ENCODE measurements at places on chromosomes 7 and 10.
A peak's percentile ranks its signal among the peaks of the same experiment; 100 is the strongest.

- no peak for DNase-seq
Observed at GRCh38 chr10:16348891-16349290, 87.9 kb upstream of the PTER start.

- peak; percentile 16 for DNase-seq
Observed at GRCh38 chr7:1854866-1855724, 185.0 kb downstream of the ELFN1 start.

DNA sequence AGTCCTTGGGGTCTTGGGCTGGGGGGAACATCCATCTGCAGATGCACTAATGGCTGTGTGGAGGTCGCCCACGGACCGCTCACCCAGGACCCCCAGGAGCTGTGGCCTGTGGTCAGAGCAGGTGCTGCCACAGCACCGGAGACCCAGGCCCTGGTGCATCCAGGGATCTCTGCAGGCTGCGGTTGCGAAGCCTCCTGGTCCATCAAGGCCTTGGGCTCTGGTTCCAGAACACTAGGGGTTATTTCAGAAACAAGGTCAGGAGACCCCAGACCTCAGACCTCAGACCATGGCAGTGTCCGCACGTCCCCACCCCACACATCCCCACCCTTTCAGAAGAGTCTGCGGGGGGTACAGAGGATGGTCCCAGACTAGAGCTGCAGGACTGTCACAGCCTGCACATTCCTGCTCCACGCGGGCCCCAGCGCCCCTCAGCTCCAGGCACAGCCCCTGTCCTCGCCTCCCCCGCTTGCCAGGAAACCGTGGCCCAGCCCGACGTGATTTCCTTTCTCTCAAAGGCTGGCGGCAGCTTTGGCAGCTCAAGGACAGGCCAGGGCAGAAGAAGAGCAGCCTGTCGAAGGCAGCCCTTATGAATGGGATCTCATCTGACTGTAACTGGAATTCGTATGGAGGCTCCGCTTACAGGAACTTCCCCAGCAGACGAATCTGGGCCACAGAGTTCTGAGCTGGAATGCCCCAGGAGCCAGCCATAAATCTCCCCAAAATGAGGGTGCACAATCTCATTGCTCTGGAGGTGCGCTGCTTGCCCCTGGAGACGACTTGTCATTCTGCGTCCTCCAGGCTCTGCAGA is 136.2 kb upstream of the RET start:
- peak; percentile 9 for DNase-seq

GRCh38 chr10:92572362-92573090 is 1.4 kb downstream of the IDE start:
- no peak for DNase-seq

DNA sequence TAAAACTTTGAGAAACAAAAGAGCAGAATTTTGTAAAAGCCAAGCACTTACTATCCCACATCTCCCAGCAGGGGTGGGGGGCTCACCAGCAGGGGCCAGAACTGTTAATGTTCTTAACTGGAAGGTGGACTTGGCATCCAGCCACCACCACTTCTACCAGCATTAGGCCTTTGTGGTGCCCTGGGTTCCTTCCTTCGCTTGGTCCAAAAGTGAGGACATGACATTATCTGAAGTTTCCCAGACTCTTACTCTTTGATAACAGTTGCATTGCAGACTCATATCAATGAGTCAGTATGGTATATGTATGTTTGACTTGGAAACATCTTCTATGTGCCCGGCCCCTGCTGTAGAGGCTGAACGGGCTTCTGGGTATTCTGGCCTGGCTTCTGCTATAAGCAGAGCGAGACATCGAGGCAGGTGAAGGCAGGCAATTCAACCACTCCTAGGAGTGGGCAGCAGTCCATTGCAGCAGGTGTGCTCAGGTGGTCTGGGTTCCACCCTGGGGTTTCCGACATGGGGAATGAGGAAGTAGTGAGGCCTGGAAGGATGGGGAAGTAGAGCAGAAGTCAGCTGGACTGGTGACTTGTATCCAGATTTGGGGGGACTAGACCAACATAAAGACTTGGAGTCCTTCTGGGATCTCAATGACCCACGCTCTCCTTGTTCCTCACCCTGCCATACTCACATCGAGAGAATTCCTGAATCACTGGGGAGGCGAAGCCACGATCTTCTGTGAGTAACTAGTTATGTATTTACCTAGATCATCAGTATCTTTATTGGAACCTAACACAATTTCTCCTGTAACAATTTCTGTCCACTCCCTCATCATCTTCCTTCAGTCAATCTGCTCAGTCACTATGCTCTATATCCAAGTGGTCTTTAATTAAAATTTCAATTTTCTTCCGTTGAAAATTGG is 4.1 kb downstream of the ZNF777 start:
- DNase-seq: no peak

DNA sequence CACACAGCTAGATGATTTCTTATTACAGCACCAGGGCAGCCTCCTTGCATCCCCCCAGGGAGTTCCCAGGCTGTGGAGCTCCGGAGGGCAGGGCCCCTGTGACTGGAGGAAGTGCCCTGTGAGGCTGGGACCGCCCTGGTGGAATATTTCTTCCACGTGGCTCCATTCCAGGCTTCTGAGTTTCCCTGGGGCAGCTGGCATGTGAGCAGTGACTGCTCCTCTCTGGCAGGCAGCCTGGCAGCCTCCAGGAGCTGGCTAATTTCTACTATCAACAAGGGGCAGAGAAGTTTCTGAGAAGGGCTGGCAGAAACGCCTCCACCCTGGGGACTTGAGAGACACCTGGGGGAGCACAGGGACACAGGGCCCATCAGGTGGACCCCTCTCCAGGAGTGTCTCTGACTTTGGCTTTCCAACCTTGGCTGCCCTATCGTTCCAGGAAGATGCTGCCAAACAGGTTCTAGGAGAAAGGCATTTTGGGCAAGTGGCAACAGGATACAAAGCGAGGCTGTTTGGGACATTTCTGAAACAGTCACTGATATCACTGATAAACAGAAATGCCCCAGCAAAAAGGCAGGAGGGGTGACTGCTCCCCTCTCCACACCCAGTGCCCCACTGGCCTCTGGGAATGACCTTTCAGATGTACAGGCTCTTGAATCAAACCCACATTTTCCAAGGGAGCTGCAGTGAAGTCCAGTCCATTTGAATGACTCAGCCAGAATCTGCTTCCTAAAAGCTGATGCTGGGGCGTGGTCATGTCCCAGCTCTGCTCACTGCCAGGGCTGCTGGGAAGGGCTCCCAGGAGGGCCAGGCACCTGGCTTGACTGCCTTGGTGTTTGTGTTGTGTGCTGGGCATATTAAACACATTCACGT is 16.1 kb downstream of the MYOF start:
- peak; percentile 79 for DNase-seq

DNA sequence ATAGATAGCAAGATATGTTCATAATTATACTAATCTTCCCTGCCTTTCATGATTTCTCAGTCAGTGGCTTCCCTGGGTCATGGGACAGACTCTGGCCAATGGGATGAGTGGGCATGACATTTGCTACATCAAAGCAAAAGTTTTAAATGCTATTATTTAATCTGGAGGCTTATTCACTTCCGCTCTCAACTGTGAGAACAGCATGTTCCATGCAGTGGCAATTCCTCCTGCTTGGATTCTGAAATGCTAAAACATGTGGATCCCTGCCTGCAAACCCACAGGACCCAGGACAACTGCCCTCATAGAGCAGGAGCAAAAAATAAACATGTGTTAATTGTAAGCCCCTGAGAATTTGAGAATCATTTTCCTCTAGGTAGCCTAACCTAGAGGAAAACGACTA is 1412.4 kb upstream of the CELF2 start:
- no peak for DNase-seq

DNA sequence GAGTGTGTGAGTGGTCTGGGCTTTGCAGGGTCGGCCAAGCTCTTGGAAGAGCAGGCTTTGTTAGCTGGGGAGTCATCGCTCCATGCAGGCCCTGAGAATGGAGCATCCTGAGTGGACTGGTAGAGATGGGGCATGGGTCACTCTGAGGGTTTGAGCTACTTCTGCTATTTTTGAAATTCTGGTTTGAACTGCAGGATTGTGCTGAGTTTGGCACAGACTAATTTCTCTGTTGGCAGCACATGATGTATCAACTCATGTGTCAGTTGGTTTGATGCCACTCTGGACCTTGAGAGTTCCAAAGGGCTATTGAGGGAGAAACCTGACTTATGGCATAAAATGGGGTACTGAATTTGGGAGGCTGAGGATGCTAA is 56.3 kb downstream of the LRMDA start:
- DNase-seq: no peak

All from femur (tissue), 1 donor.